ENCODE measurements at places on chromosomes 13 and 19. TPM values are rescaled to one million over a fixed set of nuclear protein-coding genes. Genes with fewer than 3 reads are reported as not detected.

TEAD2 gene
- 61.4 TPM for total RNA-seq

ATF5 gene
- total RNA-seq = 2.6 TPM

ZNF99 gene
- not detected for total RNA-seq

ZNF570 gene
- total RNA-seq = 8.0 TPM

PLEKHA4 gene
- total RNA-seq = 7.6 TPM

SIGLEC5 gene
- total RNA-seq = not detected

ZNF730 gene
- 0.54 TPM for total RNA-seq

ALG11 gene
- 18.5 TPM for total RNA-seq

All from dermis lymphatic vessel endothelial cell (primary cell).